Spinal cord (tissue), 10 donors: ENCODE measurements at places on chromosomes 6 and 20.
A peak's percentile ranks its signal among the peaks of the same experiment; 100 is the strongest.

GRCh38 chr20:37243076-37243936, 18.3 kb downstream of the GHRH start:
- DNase-seq: no peak

DNA sequence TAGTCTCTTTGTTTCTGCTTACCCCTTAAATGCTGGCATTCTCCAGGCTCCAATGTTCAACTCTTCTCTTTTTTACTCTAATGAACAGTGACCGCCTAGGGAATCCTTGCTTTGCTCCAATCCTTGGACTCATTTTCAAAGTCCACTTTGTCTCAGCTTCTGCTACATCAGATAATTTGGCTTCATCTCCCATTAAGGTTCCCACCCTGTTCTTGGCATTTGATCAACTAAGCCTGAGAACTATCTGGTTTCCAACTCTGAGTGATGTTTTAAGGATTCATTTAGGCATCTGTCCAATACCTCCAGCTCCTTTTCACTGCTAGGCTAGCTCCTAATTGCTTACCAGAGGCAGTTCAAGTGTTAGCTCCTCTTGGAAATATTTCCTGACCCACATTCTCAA, 64.9 kb downstream of the ME1 start:
- DNase-seq: peak; percentile 74

DNA sequence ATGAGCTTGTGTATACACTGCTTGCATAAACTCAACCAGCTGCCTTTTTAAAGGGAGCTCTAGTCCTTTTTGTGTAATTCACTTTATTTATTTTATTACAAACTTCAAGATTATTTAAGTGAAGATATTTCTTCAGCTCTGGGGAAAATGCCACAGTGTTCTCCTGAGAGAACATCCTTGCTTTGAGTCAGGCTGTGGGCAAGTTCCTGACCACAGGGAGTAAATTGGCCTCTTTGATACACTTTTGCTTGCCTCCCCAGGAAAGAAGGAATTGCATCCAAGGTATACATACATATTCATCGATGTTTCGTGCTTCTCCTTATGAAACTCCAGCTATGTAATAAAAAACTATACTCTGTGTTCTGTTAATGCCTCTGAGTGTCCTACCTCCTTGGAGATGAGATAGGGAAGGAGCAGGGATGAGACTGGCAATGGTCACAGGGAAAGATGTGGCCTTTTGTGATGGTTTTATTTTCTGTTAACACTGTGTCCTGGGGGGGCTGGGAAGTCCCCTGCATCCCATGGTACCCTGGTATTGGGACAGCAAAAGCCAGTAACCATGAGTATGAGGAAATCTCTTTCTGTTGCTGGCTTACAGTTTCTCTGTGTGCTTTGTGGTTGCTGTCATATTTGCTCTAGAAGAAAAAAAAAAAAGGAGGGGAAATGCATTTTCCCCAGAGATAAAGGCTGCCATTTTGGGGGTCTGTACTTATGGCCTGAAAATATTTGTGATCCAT, 15.3 kb downstream of the TNFAIP3 start:
- DNase-seq: no peak

GRCh38 chr6:155646443-155646842, 190.8 kb upstream of the NOX3 start:
- DNase-seq: no peak
